ENCODE measurements at places on chromosomes 1 and 21.

- DNase-seq = no peak
Observed at GRCh38 chr21:45413922-45414321, 9.0 kb downstream of the COL18A1 start.

DNA sequence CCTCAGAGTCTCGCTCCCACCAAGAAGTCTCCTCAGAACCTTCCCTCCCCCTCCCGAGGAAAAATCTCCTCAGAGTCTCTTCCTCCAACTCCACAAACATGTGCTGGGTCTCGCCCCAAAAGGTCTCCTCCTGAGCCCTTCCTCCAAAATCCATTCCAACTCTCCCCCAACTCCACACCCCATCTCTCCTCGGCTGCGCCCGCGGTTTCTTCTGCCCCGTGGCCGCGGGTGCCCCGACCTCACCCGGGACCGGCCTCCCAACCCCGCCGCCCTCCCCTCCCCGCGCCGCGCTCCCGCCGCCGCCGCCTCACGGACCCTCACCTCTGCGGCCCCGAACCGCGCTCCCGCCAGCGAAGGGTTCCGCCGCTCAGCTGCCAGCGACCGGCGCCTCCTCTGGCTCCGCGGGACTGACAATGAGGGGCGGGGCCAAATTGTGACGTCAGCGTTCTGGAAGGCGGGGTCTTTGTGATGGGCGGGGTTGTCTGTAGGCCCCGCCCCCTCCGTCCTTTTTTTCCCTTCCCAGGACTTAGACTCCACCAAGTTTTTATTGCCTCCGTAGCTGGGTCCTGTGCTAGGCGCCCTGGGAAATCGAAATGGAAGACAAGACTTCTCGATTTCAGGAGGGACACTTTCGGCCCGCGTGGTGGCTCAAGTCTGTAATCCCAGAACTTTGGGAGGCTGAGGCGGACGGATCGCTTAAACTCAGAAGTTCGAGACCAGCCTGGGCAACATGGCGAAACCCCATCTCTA is at the start of gene LUZP1:
TSS of gene LUZP1 (minus strand) at position 412 of the 750 bp plus-strand sequence.
- DNase-seq = peak; percentile 71

- peak; percentile 54 for DNase-seq
Observed at GRCh38 chr1:167617153-167618147, 12.6 kb upstream of the RCSD1 start.

DNA sequence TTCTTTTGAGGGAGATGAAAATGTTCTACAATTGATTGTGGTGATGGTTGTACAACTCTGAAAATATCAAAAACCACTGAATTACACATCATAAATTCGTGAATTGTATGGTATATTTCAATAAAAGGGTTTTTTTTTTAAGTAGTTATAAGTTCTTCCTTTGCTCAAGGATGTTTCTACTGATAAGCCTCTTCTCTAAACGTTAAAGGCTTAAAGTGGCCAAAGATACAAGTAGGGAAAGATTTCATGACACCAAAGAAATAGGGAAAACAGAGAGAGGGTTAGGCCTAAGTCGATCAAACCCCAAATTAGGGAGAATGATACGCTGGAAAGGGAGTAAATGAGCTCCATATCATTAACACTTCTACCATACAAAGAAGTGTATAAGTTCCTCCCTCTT is 4.1 kb downstream of the KDM5B start:
- no peak for DNase-seq

- DNase-seq = no peak
Observed at GRCh38 chr1:184429335-184429734, 42.5 kb downstream of the C1orf21 start.

DNA sequence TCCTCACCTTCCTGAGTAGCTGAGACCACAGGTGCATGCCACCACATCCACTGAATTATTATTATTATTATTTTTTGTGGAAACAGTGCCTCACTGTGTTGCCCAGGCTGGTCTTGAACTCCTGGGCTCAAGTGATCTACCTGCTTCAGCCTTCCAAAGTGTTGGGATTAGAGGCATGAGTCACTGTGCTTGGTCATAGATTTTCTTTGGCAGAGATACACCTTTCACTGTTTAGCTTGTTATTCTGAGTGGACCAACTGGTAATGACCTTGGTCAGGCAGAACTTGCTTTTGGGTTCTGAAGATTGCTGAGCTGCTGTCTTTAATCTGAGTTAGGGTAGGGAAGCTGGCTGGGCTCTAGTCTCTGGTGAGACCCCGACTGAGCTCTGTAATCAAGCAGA is 66.8 kb downstream of the DNAH14 start:
- DNase-seq = no peak

DNA sequence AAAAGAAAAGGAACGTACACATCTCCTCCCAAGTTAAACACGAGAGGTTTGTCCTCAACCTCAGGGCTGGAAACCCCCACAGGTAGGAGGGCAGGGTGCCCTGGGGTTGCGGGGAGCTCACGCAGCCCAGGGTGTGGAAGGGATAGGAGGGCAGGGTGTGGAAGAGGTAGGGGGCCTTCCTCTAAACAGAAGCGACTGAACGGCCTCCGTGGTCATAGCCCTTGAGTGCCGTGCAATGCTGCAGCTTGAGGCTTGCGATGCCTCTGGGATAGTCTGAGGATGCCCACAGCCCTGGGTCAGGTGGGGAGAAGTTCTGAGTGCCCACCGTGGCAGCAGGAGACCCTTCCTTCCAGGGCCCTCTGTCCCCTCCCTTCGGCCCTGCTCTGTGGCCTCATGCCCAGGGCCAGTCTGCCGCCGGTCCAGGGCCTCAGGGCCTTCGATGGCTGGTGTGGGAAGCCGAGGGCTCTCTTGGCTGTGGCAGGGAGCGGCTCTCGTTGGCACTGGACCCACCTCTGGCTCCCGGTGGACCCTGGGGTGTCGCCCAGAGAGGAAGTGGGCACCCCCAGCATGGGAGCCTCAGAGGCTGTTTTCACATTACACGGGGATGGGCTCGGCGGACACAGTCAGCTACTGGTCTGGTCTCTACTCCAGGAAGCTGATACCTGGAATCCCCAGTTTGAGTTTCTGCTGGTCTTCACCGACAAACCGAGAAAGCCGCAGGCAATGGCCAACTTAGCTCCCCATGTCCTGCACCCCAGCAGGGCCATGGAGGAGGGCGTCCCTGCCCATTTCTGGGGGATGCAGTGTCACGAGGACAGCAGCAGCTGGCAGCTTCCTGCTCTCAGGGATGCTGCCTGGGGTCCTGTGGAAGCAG is 6.4 kb upstream of the CDK11B start:
- DNase-seq = no peak
